SJSA1 (cell line): ENCODE measurements at places on chromosomes 1 and 21. TPM values are rescaled to one million over a fixed set of nuclear protein-coding genes. Genes with fewer than 3 reads are reported as not detected.

Gene MAEL
- total RNA-seq, result 0.05 TPM in 1 of 2 replicates, not detected in the other

Gene SPRR4
- total RNA-seq, result not detected in 2 replicates

Gene CLDN19
- not detected in 2 replicates for total RNA-seq

DNA sequence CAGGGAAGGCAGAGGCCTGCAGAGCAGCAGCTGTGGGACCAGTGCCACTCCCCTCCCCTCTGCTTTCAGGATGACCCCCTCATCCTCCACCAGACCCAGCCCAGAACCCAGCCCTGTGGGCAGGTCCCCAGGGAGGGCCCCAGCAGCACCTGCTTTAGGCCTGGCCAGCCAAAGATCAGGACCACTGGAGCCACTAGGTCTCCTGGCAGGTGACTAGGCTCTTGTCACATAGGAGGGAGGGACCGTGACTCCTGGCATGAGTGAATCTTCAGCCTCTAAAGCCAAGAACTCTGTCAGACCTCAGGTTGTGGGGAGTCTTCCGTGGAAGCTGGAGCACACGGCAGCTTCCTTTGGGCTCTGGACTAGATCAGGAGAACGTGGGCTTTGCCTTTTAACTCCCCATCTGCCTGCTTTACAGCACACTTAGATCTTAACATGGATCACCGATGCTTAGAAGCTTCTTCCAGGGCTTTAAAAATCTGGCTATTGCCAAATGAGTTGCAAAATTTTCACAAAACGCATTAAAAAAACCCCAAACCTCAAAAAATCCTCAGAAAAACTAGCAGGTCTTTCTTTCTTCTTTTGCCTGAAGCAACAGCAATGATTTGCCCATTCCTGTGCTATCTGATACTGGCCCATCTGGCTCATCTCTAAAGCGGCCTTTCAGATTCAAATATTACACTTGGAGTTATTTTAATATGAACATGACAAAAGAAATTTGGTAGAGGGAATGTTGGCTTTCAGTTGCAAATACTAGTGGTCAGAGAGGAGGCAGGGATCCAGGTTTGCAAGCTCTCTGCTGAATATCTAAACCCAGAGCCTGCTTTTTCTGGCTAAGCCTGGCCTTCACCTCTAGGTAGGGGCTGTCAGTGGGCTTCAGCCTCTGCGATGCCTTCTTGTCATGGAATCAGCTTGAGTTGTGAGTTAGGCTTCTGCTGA, 235.2 kb downstream of the SDCCAG8 start:
- H3K36me3 ChIP-seq, result no peaks in the 10 kb centered on the region; the same call in 1 of the 2 replicates
- no peaks in the 10 kb centered on the region for H3K27me3 ChIP-seq
- DNase-seq, result no peak
- no peak overlapping the region for H3K27ac ChIP-seq
- no peaks in the 10 kb centered on the region for H3K4me1 ChIP-seq

- H3K27ac ChIP-seq, result peak overlapping the region; percentile 69
- no peaks in the 10 kb centered on the region for H3K27me3 ChIP-seq
- no peak overlapping the region for H3K4me3 ChIP-seq
- no peaks in the 10 kb centered on the region for H3K36me3 ChIP-seq
- no peak for DNase-seq
Observed at GRCh38 chr1:226112626-226113025, 50.1 kb downstream of the H3-3A start.

DNA sequence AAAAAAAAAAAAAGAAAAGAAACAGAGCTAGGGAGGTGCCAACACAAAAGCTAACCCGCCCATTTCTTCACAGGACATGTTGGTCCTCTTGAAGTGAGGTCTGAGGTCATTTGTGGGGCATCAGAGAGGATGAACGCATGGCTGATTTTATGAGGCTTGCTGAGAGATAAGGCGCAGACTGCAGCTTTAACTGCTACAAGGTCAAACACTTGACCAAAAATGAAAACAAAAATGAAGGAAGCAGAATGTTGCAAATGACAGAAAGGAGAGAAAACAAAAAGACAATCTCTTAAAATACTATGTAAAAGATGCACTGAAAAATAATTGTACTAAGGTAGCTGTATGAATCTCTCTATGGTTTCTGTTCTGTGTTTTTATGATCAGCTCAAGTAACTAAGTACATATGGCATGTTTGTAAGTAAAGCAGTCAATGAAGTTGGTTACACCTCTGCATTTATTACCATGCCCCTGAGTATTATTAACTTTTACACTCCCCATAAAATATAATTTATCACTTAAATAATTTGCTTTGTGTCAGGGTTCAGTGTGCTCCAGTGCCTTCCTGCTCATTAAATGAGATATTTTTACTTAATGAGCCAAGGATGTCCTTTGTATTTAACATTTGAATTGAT, 249.1 kb upstream of the NR5A2 start:
- H3K4me3 ChIP-seq, result no peak overlapping the region
- no peaks in the 10 kb centered on the region for H3K36me3 ChIP-seq
- DNase-seq, result no peak
- H3K27me3 ChIP-seq, result no peaks in the 10 kb centered on the region
- H3K4me1 ChIP-seq, result peaks cover 6% of the 10 kb centered on the region

DNA sequence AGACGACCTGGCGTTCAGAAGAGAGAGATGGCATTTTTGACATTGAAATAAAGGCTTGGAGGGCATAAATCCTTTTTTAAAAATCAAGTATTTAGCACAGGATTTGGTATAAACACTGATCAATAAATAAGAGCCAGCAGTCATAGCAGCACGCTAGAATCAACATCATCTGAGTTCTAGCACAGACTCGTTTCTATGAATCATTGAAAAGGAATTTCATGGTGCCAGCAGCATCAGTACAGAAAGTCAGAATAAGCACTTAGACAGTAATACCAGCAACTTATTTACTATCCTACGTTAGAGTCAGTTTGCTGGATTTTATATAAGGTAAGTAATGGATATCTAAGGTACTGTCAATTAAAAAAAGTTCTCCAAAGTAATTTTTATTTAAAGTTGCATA, 119.3 kb downstream of the HLCS start:
- H3K4me3 ChIP-seq, result no peak overlapping the region
- H3K4me1 ChIP-seq, result peaks cover 33% of the 10 kb centered on the region
- H3K27ac ChIP-seq, result peak overlapping the region; percentile 75
- H3K27me3 ChIP-seq, result no peaks in the 10 kb centered on the region
- H3K36me3 ChIP-seq, result no peaks in the 10 kb centered on the region

GRCh38 chr1:16235347-16235746, 1.6 kb downstream of the CPLANE2 start:
- no peak overlapping the region for H3K4me3 ChIP-seq
- H3K4me1 ChIP-seq, result peaks cover 17% of the 10 kb centered on the region
- H3K27me3 ChIP-seq, result no peaks in the 10 kb centered on the region
- no peak for DNase-seq

DNA sequence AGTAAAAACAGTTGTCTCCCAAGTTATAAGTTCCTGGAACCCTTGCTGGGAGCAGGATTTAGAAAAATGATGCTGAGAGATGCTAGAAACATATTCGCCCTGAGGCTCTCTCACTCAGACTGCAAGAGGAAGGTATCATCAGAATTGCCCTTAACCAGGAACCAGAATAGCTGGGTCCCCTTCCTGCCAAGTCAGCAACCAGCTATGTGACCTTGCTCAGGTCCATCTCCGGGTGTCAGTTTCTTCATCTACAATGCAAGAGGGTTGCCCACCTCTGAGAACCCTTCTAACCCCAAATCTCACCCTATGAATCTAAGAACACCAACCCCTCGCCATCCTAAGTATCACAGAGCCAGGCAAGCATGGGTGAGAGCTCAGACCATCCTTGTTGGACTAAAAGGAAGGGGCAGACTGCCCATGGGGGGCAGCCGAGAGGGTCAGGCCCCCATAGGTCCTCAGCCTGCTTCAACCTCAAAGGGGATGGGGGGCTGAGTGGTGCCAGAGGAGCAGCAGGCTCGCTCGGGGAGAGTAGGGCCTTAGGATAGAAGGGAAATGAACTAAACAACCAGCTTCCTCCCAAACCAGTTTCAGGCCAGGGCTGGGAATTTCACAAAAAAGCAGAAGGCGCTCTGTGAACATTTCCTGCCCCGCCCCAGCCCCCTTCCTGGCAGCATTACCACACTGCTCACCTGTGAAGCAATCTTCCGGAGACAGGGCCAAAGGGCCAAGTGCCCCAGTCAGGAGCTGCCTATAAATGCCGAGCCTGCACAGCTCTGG, 390 bp upstream of the S100A9 start:
- H3K27ac ChIP-seq, result no peak overlapping the region
- no peak overlapping the region for H3K4me3 ChIP-seq
- H3K36me3 ChIP-seq, result no peaks in the 10 kb centered on the region
- DNase-seq, result peak; percentile 32
- no peaks in the 10 kb centered on the region for H3K4me1 ChIP-seq

DNA sequence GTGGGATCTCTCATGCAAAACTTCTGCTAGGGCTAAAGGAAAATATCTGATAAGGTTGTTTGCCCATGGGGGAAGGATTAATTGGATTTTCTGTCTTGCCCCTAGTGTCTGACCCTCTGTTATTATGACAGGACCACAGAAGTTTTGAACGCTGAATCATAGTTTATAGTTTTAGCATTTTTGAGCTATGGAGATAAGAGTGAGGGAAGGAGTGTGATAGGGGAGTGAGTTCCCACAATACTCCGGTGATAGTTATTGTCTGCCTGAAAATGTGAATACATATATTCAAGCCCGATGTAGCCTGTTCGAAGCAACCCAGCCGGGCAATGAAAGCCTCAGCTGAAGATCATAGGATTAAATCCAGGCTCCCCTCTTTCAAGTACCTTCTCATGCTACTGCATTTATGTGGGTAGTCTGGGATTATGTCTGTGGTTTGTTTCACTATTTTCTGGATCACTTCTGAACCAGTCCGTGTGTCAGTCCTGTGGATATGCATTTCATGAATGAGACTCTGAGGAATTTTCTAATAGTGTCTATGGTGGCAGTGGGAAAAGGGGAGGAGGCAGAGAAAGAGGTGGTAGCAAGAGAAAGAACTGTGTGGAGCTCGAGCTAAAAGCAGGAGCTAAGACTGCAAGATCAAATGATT, 258.7 kb downstream of the DISC1 start:
- no peaks in the 10 kb centered on the region for H3K36me3 ChIP-seq
- DNase-seq, result no peak
- peak overlapping the region; percentile 60 for H3K27ac ChIP-seq
- H3K4me3 ChIP-seq, result no peak overlapping the region
- peaks cover 18% of the 10 kb centered on the region for H3K4me1 ChIP-seq

DNA sequence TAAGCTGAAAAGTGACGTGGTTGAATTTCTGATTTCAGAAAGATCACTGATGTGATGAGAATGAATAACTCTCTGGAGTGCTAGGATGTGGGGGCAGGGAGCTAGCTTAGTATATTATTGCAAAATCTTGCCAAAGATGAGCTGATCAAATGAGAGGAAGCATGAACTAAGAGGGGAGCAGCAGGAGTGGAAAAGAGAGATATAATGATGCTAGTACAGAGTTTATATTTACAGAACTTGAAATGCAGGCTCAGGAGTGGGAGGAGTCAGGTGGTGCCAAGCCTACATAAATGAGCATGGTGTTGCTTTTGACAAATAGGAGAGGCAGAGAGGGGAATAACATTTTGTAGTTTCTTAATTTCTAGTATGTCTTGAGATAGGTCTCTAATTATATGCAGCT, 38.1 kb upstream of the NBL1 start:
- no peak overlapping the region for H3K4me3 ChIP-seq
- no peaks in the 10 kb centered on the region for H3K27me3 ChIP-seq
- no peak overlapping the region for H3K27ac ChIP-seq
- peaks cover 9% of the 10 kb centered on the region for H3K4me1 ChIP-seq

DNA sequence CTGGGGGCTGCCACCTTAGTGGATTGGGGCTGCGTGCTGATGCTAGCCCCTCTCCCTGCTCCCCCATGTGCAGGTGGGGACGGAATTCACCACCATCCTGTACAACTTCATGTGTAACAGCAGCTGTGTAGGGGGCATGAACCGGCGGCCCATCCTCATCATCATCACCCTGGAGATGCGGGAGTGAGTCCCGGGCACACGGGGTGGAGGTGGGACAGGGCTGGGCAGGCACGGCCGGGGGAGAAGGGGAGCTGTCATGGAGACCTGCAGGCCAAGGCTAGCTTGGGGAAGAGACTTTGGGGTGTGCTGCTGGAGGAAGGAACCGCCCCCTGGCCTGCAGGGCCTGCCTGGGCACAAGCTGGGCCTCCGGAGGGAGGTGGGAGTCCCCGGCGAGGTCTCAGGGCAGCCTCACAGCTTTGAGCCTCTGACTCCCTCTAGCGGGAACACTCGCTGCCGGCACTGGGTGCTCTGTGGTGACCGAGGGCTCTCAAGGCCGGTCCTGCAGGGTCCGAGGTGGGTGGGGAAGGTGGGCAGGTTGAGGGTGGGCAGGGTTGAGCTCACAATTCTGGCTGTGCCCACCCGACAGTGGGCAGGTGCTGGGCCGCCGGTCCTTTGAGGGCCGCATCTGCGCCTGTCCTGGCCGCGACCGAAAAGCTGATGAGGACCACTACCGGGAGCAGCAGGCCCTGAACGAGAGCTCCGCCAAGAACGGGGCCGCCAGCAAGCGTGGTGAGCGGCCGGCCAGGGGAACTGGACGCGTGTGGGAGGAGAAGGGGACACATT, 25.0 kb upstream of the CCDC27 start:
- no peaks in the 10 kb centered on the region for H3K27me3 ChIP-seq
- H3K36me3 ChIP-seq, result no peaks in the 10 kb centered on the region
- H3K27ac ChIP-seq, result no peak overlapping the region
- H3K4me3 ChIP-seq, result no peak overlapping the region

- H3K4me1 ChIP-seq, result peaks cover 20% of the 10 kb centered on the region
- no peak for DNase-seq
- no peaks in the 10 kb centered on the region for H3K27me3 ChIP-seq
- no peak overlapping the region for H3K27ac ChIP-seq
- H3K36me3 ChIP-seq, result 0 out of 2 replicates have a peak, but pooled peaks cover 3% of the 10 kb centered on the region
Observed at GRCh38 chr1:201673915-201674314, 135.0 kb downstream of the NAV1 start.

DNA sequence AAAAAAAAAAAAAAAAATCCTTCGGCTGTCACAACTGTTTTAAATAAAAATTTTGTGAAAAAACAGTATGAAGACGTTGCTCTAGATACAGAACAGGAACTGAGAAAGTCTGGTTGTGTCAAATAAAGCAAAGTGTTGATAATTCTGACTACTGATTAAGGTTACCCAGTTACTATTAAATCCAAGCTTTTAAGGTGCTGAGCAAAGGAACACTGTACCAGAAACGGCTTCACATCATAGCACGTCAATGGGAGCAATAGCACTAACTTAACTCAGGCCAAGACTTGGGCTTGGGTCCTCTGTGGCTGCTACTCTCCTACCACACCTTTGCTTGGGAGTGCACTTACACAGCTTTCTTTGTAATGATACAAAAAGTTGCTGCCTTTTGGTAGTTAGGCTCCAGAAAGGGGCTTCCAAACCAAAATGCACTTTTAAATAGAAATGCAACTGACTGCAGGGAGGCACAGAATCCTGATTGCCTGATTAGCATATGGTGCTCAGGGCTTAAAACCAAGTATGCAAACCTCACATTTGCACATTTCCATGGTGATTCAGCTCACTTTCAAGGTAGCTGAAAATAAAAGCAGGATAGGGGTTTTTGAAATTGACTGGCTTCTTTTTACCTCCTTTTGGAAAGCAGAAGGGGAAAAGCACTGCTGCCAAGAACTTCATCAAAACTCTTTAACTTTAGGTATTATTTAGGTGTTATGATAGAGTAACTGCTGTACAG, 6.3 kb downstream of the MCL1 start:
- no peak overlapping the region for H3K4me3 ChIP-seq
- peaks cover 88% of the 10 kb centered on the region for H3K36me3 ChIP-seq
- no peak for DNase-seq

- H3K27me3 ChIP-seq, result no peaks in the 10 kb centered on the region
- H3K27ac ChIP-seq, result no peak overlapping the region
- H3K4me1 ChIP-seq, result peaks cover 63% of the 10 kb centered on the region
- no peak for DNase-seq
- H3K36me3 ChIP-seq, result peaks cover 20% of the 10 kb centered on the region
Observed at GRCh38 chr1:67710417-67710816, 25.4 kb downstream of the GADD45A start.

- H3K36me3 ChIP-seq, result no peaks in the 10 kb centered on the region
- no peak overlapping the region for H3K4me3 ChIP-seq
- no peak overlapping the region for H3K27ac ChIP-seq
- H3K27me3 ChIP-seq, result no peaks in the 10 kb centered on the region
- no peak for DNase-seq
Observed at GRCh38 chr1:83909687-83910086, 89.2 kb downstream of the TTLL7 start.
